ENCODE measurements at places on chromosomes 3 and 15. TPM values are rescaled to one million over a fixed set of nuclear protein-coding genes. Genes with fewer than 3 reads are reported as not detected.

DNA sequence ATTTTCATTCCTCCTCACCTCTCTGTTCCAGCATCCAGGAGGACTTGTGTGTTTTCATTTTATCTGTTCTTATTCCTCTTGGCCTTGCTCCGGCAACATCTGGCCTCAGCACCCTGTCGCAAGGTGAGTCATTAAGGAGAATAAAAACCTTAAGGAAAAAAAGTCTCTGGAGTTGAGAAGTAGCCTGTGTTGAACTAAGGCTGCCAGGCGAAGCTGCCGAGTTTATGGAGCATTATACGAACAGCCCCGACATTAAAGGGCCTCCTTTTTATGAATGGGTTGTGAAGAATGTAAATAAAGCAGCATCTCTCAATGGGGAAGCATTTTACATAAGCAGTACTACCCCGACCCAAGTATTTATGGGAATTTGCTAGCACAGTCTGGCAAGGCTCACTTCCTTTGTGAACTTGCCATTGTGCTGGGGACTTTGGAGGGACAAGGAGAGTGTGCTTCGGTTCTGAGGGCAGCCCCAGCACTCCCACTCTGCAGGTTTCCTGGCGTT is 4.7 kb downstream of the BAHD1 start:
- no peak overlapping the region for H3K4me3 ChIP-seq
- H3K36me3 ChIP-seq = no peaks in the 10 kb centered on the region
- H3K27ac ChIP-seq = no peak overlapping the region
- DNase-seq = peak; percentile 75
- H3K27me3 ChIP-seq = no peaks in the 10 kb centered on the region

The FEZF2 gene
- total RNA-seq = not detected

DNA sequence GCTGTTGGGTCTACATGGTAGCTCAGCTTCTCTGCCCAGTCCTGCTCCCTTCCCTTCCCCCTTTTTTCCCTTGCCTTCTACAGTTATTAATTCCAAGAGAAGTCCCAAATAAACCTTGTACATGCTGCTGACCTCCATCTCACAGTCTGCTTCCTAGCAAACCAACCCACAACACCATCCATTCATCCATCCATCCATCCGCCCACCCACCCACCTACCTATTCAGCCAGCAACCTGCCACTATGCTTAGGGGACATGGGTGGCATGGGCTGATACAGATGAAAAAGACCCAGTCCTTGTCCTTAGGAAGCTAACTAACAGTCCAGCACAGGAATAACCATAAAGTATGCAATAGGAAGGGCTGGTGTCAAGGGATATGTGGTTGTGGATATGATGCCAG is 5.7 kb downstream of the TNFAIP8L3 start:
- H3K4me1 ChIP-seq = no peaks in the 10 kb centered on the region
- H3K36me3 ChIP-seq = no peaks in the 10 kb centered on the region
- H3K27me3 ChIP-seq = peaks cover 40% of the 10 kb centered on the region

The TUSC7 gene
- not detected for total RNA-seq

DNA sequence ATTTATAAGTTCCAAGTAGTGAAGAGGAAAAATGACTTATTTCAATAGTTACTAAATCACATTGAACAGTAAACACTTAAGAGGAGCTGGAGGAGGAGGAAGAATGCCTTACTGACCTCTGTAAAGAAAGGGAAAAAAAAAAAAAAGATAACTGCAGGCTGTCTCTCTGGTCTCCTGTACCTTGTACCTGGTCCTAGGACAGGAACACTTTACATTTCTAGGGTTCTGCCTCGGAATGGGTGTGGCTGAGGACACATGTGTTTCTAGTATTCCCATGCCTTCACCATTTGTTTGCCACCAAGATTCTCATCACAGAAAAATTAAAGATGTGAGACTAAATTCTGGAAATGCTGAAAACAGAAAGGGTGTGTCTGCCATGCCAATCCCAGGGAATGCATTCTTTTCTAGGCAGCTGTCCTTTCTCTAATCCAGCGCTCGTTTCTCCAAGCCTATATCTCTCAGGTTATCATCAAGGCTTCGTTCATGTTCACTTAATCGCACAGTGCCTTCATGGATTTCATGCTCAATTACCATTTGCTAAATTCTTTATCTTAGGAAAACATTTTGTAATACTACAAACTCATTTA is 1208.3 kb downstream of the OTOL1 start:
- no peak for DNase-seq
- H3K27ac ChIP-seq = no peak overlapping the region
- no peaks in the 10 kb centered on the region for H3K36me3 ChIP-seq

DNA sequence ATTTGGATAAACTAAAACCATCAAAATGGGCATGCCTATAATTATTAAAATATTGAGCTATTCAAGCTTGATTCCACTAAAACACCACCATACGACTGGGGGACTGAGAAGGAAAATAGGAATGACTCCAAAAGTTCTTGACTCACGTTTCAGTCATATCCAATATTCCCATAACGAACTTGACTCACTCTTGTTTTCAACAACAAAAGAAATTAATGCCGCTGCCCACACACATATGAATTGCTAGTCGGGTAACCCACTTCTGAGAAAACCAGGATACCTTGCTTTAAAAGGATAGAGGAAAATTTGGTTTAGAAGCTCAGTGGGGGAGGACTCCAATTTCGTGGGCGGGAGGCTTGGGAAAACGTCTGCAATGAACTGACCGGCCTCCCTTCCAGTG is 5.2 kb downstream of the HTR3C start:
- H3K36me3 ChIP-seq = no peaks in the 10 kb centered on the region
- H3K27ac ChIP-seq = no peak overlapping the region
- no peaks in the 10 kb centered on the region for H3K27me3 ChIP-seq
- no peak overlapping the region for H3K4me3 ChIP-seq
- DNase-seq = no peak

GRCh38 chr3:25151903-25152295 is 276.2 kb upstream of the RARB start:
- no peaks in the 10 kb centered on the region for H3K4me1 ChIP-seq
- peak overlapping the region; percentile 16 for H3K27ac ChIP-seq
- H3K27me3 ChIP-seq = no peaks in the 10 kb centered on the region
- no peak overlapping the region for H3K4me3 ChIP-seq
- DNase-seq = no peak

DNA sequence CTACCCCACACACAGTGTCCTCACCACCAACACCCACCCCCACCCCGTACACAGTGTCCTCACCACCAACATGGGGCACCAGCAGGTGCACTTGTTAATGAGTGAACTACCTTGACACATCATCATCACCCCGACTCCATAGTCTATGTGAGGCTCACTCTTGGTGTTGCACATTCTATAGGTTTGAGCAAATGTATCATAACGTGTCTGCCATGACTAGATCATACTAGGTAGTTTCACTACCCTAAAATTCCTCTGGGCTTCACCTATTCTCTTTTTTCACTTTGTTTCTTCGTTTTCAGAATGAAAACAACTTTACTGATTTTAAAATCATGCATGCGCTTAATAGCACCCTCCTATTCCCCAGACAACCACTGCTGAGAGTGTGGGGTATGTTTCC is 102.6 kb upstream of the SLC6A6 start:
- no peaks in the 10 kb centered on the region for H3K36me3 ChIP-seq
- peaks cover 3% of the 10 kb centered on the region for H3K27me3 ChIP-seq
- no peak overlapping the region for H3K4me3 ChIP-seq
- DNase-seq = no peak

DNA sequence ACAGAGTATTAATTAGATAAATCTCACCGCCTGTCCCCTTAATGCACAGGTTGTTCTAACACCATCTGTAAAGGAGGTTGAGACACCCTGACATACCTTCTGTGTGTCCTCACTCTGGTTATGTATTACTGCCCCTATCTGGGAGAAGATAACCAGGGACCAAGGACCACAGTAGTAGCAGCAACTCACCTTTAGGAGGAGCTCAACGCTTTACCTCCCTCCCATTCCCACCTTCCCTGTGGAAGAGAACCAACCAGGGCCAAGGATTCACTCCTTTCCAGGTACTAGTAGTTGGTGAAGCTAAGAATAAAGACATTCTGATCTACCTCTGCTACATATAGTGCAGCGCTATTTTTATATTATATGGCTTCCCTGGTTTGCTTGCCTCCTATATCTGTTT is 232.6 kb downstream of the MEX3B start:
- no peaks in the 10 kb centered on the region for H3K4me1 ChIP-seq
- no peak for DNase-seq
- H3K27ac ChIP-seq = no peak overlapping the region

The NR1I2 gene
- total RNA-seq = 0.23 TPM

GRCh38 chr3:60269377-60269776 is 981.9 kb downstream of the FHIT start:
- no peaks in the 10 kb centered on the region for H3K27me3 ChIP-seq
- H3K4me3 ChIP-seq = no peak overlapping the region
- no peak for DNase-seq
- H3K36me3 ChIP-seq = no peaks in the 10 kb centered on the region

DNA sequence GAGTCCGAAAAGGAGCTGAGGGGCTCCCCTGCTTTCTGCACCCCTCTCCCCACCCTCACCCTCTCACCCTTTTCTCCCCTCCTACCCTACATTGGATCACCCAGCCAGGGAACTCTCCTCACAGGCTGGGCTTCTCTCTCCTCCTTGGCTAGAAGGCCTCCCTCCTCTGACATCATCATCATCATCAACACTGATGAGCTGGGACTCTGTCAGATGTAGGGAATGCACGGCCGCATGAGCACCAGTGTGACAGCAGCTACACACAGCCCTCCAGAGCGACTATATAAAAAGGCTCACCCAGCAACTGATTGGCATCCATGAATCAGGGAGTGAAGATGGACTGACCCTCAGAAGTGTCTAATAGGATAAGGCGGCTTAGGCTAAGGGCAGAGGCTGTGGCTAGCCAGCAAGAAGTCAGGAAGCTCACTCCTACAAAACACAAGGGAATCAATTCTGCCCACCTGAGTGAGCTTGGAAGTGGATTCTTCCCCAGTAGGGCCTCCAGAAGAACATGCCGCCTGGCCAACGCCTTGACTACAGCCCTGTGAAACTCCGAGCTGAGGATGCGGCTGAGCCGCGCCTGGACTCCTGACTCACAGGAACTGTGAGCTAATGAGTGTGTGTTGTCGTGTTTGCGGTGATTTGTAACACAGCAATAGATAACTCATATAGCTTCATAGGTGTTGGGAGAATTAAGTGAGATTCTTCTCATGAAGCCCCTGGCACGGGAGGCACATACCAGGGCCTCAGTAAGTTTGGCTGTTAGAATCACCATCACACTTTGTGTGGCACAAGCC is 147.6 kb downstream of the FAM43A start:
- H3K27ac ChIP-seq = no peak overlapping the region
- no peaks in the 10 kb centered on the region for H3K27me3 ChIP-seq
- DNase-seq = no peak
- H3K4me3 ChIP-seq = no peak overlapping the region
- H3K4me1 ChIP-seq = no peaks in the 10 kb centered on the region

The CCDC39 gene
- 5.1 TPM for total RNA-seq

GRCh38 chr3:182837855-182838454 is 44.7 kb downstream of the ATP11B start:
- H3K36me3 ChIP-seq = peaks cover 6% of the 10 kb centered on the region
- H3K4me3 ChIP-seq = no peak overlapping the region
- peak; percentile 22 for DNase-seq
- no peaks in the 10 kb centered on the region for H3K27me3 ChIP-seq
- no peaks in the 10 kb centered on the region for H3K4me1 ChIP-seq

The VGLL3 gene
- 49.2 TPM for total RNA-seq

The ADGRG7 gene
- total RNA-seq = not detected

DNA sequence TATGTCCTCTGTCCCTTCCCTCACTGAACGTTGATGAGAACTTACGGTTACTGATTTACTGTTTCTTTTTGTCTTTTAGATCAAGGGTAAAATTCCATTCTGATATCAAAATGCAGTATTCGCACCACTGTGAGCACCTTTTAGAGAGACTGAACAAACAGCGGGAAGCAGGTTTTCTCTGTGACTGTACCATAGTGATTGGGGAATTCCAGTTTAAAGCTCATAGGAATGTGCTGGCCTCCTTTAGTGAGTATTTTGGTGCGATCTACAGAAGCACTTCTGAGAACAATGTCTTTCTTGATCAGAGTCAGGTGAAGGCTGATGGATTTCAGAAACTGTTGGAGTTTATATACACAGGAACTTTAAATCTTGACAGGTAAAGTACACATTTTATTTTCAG is 990 bp downstream of the MYNN start:
- peaks cover 17% of the 10 kb centered on the region for H3K36me3 ChIP-seq
- H3K27ac ChIP-seq = no peak overlapping the region
- no peak overlapping the region for H3K4me3 ChIP-seq
- H3K27me3 ChIP-seq = no peaks in the 10 kb centered on the region

DNA sequence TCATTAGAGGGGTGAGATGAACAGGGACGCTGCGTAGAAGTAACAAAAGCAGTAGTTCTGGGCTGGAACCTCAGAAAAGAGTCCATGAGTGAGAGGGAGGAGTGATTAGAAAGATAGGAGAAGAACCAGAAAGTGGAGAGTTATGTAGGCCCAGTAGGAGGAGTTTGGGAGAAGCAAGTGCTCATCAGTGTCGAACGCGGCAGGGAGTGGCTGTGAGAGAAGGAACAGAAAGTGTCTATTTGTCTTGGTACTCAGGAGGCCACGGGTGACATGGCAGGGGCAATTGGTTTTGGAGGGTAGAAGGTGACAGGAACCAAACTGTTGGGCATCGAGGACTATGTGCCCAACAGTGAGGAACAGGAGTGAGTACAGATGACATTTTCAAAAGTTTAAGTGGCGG is 1.3 kb upstream of the INSYN1 start:
- peaks cover 3% of the 10 kb centered on the region for H3K4me1 ChIP-seq
- H3K27ac ChIP-seq = no peak overlapping the region
- DNase-seq = no peak
- peaks cover 4% of the 10 kb centered on the region for H3K27me3 ChIP-seq
- H3K36me3 ChIP-seq = peaks cover 3% of the 10 kb centered on the region
- no peak overlapping the region for H3K4me3 ChIP-seq

The TRIM42 gene
- total RNA-seq = not detected

Data from lung (tissue), 17 donors.